C1 segment of cervical spinal cord (tissue), 14 donors: ENCODE measurements at places on chromosomes 12 and 14.

- DNase-seq: no peak
Measured at GRCh38 chr14:53365486-53366130, 212.5 kb upstream of the DDHD1 start.

DNA sequence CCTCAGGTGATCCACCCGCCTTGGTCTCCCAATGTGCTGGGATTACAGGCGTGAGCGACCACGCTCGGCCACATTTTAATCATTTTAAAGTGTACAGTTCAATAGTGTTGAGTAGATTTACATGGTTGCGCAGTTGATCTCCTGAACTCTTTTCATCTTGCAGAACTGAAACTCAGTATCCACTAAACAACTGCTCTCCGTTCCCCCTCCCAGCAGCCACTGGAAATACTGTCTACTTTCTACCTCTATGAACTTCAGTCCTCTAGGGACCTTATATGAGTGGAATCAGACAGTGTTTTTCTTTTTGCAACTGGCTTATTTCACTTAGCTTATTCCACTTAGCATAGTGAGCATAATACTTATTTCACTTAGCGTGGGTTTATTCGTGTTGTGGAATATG is 53.7 kb downstream of the KCTD10 start:
- no peak for DNase-seq

GRCh38 chr12:46005151-46005797 is 14.9 kb upstream of the SCAF11 start:
- no peak for DNase-seq

DNA sequence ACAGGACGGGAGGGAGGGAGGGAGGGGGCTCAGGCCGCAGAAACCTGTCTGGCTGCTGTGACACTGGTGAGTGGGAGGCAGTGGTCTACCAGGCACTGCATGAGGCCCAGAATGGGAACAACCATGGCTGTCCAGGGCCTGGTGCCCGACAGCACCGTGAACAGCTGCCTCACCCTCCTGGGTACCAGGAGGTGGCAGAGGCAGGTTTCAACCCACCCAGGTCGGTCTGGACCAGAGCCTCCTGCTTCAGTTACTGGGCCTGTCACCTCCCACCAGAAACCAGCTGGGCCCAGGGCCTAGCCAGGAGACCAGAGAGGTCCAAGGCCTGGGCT is 80.2 kb downstream of the ITPK1 start:
- no peak for DNase-seq

GRCh38 chr12:57609101-57609780 is 2.0 kb upstream of the ARHGEF25 start:
- no peak for DNase-seq

DNA sequence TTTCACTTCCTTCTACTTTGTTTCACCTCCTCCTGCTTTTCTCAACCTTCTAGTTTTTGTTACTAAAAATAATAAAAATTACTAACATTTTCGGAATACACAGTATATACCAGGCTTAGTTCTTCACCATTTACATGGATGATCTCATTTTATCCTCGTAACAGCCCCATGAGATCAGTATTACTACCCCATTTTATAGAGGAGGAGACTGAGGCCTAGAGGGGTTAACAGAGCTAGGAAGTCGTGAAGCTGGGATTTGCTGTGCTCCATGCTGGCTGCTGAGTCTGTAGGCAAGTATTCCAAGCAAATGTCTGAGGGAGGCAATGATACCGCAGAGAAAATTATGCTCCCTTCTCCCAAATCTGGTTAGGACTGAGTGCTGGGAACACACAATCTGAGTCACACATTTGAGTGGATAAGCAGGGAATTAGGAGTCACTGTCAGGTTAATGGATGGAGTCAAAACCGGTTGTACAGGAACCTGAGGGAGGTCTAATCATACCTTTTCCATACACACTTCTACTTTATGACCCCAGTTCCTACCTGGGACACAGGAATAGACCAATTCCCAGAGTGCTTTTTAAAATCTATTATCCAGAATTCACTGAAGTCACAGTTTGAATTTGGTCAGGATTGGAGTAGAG is 51.1 kb downstream of the ZFYVE26 start:
- DNase-seq: no peak

- no peak for DNase-seq
Measured at GRCh38 chr12:127150479-127150878, 1116.5 kb upstream of the TMEM132C start.

DNA sequence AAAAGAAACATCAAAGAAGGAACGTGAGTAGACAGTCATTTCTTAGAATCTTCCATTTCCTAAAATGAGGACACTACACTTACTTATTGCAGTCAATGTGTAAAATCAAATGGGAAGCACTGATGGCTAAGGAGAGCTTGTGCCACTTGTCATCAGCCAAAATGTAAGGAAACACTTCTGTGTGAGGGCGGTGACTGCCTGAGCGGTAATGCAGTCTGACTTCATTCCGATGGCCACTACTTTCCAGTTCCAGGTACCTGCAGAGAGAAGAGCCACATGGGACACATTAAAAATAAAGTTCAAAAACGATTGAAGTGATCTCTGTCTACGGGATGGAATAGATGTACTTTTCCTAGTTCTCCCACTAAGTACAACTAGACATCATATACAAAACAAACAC is 96.3 kb downstream of the NELL2 start:
- no peak for DNase-seq

GRCh38 chr14:98198385-98198784 is 1073.6 kb downstream of the BCL11B start:
- no peak for DNase-seq

GRCh38 chr12:121849665-121850064 is 9.0 kb downstream of the HPD start:
- DNase-seq: no peak

- DNase-seq: no peak
Measured at GRCh38 chr12:56908136-56908535, 26.1 kb downstream of the SDR9C7 start.

DNA sequence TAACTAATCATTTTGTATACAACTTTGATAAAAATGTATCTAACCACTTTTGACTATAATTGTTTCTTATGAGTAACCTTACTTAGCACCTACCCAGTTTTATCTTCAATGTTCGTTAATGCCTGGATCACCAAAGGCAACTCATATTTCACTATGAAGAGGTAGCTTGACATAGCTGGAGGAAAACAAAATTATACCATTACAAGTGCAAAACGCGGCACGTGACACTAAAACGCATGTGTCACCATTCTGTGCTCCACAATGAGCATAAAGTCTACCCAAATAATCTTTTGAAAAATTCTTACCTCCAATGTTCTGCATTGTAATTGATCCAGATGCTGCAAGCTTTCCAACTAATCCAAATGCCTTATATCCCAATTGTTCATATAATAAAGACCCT is 5.8 kb downstream of the SLC38A2 start:
- no peak for DNase-seq

DNA sequence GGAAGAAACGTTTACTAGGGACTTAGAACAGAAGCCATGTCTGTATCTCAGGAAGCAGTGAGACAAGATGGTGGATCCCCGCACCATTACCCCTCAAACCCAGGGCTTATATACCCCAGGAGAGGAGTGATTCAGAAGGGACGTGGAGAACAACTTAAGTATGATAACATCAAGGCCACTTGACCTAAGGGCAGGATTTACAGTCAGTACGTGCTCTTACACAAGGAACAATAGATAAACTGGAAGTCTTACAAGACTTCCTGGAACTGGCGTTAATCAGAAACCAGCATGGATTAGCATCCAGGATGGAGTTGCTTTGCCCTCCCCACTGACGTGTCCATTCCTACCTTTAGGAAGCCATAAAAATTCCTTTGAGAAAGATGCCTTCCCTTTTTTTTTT is 8.6 kb upstream of the ETFBKMT start:
- DNase-seq: no peak

DNA sequence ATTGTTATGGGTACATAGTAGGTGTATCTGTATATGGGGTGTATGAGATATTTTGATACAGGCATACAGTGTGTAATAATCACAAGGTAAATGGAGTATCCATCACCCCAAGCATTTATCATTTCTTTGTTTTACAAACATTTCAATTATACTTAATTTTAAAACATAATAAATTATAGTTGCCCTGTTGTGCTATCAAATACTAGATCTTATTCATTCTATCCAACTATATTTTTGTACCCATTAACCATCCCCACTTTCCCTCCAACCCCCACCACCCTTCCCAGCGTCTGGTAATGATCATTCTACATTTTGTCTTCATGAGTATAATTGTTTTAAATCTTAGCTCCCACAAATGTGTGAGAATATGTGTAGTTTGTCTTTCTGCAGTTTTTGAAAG is 302.6 kb downstream of the FOXG1 start:
- no peak for DNase-seq

GRCh38 chr14:51188566-51189185 is 51.4 kb upstream of the TMX1 start:
- no peak for DNase-seq

DNA sequence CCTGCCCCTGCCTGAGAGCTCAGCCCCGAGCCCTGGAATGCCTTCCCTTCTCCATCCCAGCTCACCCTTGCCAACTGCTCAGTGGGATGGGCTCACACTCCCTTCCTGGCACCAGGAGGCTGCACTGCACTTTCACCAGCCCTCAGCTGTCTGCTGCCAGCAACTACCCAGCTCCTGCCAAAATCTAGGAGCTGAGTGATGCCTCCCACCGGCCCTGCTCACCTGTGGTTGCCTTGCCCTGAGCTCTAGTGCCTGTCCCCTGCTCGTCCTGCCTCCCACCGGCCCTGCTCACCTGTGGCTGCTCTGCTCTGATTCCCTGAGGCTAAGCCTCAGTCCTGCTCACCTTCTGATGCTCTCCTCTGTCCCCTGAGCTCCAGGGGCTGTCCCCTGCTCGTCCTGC is 119.8 kb downstream of the TMEM121 start:
- DNase-seq: no peak

- DNase-seq: peak; percentile 52
Measured at GRCh38 chr12:88580051-88580871, at the start of gene KITLG. TSS of gene KITLG (minus strand) at chr12:88580471. CDS start at chr12:88580278, 193 bp downstream.

GRCh38 chr12:77754086-77754485 is 76.6 kb upstream of the NAV3 start:
- DNase-seq: no peak

GRCh38 chr12:58860056-58860787 is 60.1 kb downstream of the LRIG3 start:
- DNase-seq: no peak

DNA sequence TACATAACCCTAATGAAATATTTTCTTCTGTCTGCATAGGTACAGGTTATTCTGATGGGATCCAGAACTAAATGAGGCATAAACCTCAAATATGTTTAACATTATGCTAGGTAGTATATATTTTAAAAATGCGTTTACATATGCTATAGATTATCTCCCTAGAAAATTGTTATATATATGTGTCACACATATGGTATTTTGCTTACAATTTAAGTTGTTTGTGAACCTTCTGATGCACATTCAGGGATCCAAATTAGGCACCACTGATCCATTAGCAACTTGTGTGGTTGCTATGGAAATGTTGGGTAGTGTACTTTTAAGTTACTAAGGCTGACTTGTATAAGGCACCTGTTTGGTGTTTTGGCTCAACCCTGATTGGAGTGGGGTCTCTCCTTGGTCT is 456.7 kb downstream of the AEBP2 start:
- no peak for DNase-seq

DNA sequence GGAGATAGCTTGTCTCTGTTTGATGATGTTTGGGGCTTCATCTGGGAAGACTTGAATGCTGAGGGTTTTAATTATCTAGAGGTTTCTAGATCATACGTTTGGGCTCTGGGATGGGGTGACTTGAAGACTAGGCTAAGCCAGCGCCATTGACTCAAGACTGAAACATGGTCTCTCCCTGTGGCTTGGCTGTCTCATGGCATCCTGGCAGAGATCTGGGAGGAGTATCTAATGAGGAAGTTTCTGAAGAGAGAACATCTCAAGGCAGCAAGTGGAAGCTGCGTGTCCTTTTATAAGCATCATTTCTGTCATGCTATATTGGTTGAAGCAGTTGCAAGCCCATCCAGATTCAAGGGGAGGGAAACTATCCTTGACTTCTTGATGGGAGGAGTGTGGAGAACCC is 104.8 kb downstream of the UNC79 start:
- no peak for DNase-seq

DNA sequence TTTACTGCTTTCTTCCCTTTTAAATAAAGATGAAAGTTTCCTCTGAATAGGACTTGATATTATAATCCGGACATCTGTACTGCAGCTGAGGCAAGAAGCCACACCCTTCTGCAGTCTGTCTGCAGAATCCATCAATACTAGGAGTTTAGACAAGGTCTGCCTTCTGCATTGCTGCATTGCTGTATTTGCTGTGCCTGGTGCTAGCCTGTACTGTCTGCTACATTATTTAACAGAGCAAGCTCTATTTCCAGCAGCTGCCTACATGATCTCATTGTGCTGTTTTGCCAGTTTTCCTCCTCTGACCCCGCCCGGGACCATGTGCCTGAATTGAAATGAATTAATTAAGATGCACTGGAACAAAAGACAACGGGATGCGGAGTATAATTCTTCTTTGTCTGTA is 1.7 kb downstream of the TUBA1A start:
- no peak for DNase-seq

GRCh38 chr12:2240984-2241383 is 188.2 kb downstream of the CACNA1C start:
- DNase-seq: no peak

DNA sequence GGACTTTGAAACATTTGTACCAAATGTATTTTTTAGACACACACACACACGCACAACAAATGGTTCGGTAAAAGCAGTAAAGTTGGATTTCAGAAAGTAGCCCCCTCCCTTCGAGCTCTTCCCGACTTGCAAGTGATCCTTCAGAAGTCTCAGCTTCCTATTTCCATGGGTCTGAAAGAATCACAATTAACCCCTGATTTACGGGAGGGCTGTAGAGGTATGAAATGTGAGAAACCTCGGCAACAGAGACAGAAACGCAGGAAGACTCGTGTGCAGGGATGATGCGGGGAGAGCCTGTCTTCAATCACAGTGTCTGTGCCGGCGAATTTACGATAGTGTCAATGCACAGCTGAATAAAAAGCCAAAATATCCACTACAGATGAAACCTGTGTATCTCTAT is 60.7 kb upstream of the VRK1 start:
- DNase-seq: no peak

- no peak for DNase-seq
Measured at GRCh38 chr14:63468294-63468693, 74.9 kb downstream of the PPP2R5E start.
